ENCODE measurements at places on chromosomes 3 and 15.

GRCh38 chr3:105518203-105518602, 151.5 kb downstream of the ALCAM start:
- DNase-seq = no peak

DNA sequence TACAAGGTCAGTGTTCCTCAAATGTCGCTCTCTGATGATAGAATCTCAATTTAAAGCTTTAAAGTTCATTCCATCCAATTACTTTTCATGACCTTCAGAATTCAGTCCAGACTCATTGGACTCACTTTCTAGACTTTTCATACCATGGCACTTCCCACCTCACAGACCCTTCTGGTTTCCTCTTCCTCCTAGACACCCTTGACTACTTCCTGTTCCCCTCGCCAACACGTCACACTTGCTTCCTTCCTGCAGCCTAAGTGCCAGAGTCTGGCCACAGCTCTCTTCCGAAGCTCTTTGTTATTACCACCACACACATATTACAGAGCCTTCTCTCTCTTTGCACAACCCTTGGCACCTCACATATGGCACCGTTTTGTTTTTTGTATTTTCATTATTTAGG, 59.1 kb upstream of the UMPS start:
- no peak for DNase-seq

DNA sequence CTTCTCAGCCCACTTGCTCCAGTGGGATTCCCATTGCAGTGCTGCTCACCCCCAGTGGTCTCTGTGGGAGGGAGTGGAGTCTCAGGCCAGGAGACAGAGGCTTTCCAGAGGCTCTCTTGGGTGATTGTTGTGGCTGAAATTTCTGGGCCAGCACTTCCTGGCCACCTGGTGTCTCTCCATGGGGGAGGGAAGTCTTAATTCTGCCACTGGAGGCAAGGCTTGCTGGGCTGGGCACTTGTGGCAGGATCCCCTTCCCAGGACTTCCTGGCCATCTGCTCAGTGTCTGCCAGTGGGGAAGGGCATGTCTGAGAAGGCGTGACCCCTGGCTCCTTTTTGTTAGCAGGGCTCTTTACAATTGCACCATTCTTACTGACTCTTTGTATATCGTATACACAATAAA, 351.8 kb downstream of the GABRB3 start:
- DNase-seq = no peak

DNA sequence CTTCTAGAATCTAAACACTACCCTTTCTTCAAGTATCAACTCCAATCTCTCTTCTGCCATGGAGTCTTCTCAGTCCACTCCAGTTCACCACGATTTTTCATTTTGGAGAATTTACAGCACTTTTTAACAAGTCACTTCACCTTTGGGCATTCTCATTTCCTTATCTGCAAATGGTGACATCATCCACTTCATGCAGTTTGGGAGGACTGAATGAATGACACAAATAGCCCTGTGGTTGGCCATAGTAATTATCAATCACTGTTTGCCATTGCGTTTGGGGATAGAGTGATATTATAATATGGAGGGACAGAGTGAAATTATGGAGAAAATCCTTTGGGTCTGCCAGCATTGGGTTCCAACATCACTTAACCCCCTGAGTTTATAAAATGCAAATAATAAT, 38.0 kb upstream of the TM4SF1 start:
- no peak for DNase-seq

- DNase-seq = no peak
Observed at GRCh38 chr3:16482770-16483531, 30.5 kb downstream of the RFTN1 start.

DNA sequence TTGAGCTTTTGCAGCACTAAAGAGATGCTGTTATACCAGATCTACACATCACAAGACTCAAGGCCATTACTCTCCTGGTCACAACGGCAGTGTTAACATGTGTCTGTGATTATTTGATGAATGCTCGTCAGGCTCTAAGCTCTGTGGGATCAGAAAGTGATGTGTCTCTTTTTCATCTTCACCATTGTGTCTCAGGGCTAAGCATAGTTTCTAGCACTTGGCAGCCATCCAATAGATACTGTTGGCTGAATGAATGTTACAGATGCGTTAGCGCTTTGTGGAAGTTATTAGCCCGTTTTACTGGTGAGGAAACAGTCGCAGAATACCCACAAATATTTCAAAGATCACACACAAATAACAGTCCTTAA, 1.2 kb upstream of the FAM81A start:
- peak; percentile 8 for DNase-seq

DNA sequence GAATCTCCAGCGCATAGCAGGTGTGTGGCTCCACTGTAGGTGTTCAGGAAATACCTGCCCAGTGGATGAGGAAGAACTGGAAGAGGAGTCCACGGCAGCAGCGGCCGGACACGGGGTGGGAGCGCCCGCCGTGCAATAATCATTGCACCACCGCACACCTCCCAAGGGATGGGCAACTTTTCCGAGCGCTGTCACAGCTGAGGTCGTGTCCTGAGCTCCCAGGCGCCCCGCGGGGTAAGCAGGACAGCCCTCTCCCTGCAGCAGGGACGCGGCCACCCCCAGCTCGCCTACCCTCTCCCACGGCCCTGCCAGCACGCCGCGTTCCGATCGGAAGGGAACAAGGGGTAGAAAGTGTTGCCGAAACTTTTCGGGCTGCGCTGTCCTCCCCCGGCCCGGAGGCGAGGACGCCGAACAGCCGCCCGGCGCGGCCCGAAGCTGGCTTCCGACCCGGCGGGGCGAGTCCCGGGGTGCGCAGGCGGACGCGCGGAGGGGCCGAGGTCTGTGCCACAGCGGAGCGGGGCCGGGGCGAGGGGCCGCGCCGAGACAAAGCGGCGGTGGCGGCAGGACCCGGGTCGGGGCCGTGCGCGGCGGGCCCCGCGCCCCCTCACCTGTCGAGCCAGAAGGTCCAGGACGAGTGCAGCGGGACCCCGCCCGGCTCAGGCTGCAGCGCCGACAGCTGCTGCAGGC, 475 bp downstream of the EIF4E3 start:
- no peak for DNase-seq

DNA sequence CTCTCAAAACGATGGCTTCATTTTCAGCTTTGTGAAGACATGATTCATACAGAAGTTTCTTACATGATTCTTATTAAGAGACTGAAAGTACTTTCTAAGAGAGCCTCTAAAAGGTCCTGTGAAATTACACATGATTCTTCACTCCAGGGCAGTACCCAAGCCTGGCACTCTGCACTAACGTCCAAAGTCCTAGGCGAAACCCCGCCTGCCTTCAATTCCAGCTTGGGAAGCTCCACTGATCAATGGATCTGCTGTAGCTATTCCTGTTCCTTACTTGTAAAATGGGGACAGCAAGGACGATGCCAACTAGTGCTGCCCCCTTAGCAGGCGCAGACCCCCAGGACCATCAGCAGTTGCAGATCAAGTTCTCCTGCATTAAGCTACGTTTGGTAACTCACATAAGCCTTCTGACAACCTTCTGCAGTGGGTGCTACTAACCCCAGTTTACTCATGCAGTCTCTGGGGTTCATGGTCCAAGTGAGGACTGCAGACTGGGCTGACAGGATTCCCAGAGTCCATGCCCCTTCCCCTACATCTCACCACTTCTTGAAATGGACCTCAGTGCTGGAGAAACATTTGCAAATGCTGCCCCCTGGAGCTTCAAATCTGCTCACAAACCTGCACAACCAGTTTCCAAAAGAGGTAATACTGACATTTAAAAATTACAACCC, 10.6 kb downstream of the CHCHD4 start:
- no peak for DNase-seq

- DNase-seq = no peak
Observed at GRCh38 chr15:68821841-68822381, 1.2 kb upstream of the ANP32A start.

DNA sequence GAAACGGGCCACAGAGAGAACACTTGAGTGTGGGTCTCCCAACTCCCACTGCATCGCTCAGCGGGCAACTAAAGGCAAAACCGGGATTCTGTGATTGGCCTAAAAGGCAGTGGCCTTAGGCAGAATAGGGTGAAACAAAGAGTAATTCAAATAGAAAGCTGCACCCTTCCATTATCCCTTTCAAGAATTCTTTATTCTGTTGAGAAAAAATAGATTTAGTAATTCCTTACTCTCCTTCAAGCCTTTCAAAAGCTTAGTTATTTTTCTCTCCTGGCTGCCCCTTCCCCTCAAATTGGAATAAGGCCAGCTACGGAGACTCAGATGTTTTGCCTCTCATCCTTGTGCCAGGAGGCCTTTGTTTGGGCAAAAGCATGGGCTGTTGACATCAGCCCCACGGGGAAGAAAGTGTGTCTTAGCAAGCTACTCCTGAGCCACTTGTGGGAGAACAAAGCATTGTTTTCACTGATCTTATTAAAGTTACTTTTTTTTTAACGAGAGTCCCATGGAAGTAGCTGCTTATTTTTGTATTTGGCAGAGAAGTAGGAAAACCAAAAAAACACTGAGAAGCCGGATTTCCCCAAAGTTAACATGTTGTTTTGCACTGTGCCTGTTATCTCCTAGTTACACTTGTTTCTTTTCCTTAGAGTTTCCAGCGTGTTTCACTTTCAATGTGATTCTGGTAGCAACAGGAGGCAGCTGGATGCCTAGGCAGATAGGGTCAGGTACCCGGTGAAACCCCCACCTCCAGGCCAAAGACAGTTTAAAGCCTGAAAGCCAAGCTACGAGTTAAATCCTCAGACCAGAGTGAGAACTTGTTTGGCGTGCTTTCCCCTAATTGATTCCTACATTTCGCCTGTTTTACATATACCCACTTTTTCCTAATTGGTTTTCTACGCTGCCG, 2.2 kb downstream of the ST6GAL1 start:
- no peak for DNase-seq

- peak; percentile 9 for DNase-seq
Observed at GRCh38 chr15:72970933-72971760, 81.1 kb upstream of the NEO1 start.

All from fibroblast of skin of right quadriceps (primary cell).